ENCODE measurements at places on chromosomes 3 and 15.

DNA sequence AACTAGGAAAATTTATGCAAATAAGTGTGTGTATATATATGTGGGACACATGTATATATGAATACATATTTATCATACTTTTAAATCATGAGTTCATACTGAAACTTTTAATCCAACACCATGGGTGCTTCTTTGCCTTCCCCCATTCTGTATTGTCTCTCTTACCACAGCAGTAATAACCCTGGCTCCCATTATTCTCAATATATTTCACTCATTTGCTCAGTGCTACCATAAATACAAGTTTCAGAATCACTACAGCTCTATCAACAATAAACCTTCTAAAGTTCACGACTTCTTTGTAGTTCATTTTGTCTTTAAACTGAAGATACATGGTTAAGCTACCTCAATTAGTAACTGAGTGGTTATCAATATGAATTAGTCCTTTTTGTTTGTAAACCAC lies 82.2 kb downstream of the PCCB start:
- no peak for DNase-seq

DNA sequence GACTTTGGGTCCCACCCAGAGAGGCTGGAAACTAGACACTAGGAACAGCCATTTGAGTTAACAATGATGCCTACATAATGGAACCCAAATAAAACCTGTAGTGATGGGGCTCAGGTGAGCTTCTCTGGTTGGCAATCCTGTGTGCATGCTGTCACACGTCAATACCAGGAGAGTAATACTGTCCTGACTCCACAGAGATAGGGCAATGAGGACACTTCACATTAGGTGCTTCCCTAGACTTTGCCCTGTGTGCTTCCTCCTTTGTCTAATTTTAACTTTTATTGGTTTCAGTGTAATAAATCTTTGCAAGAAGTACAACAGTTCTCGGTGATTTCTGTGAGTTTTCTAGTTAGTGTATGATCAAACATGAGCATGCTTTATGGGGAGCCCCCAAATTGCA lies 281.8 kb upstream of the ARRDC4 start:
- no peak for DNase-seq

- no peak for DNase-seq
Measured at GRCh38 chr3:68880632-68881031, 51.7 kb downstream of the TAFA4 start.

- no peak for DNase-seq
Measured at GRCh38 chr15:27491666-27492621, 521.0 kb downstream of the GABRG3 start.

DNA sequence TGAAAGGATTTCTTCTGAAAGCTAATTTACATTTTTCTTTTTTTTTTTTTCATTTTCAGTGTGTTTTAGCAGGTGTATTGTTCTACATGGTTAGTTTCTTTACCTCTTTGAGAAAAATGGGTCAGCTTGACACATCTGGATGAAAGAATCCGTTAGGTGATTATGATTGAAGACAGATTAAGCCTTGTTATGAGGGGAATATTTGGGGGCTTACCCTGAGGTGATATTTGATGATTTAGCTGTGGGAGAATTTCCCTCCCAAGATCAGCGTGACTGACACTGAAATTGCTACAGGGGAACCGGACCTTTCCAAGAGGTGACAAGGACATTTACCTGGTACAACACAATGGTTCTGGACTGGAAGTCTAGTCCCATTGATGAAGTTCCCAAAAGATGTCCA lies 147.5 kb downstream of the NFKBIZ start:
- DNase-seq = no peak

GRCh38 chr3:161267646-161268045 lies 46.5 kb downstream of the NMD3 start:
- no peak for DNase-seq

DNA sequence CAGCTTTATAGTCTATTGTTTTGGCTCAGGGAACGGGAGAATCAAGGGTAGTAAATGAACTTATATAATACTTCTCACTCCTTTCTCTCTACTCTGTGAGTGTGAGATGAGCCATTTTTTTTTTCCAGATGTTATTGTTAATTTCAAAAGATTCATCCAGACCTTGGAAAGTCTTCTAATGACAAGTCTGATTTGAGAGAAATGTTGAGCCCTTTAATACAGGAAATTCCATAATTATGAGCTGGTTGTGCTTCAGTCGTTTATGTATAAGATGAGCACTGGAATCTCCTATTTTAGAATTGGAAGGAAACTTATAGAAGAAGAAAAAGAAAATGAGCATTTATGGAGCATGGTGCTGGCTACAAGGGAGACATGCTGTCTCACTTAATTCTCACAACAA lies 92.0 kb downstream of the FBN1 start:
- DNase-seq = no peak

GRCh38 chr3:11610044-11610671 lies 33.6 kb downstream of the VGLL4 start:
- no peak for DNase-seq

DNA sequence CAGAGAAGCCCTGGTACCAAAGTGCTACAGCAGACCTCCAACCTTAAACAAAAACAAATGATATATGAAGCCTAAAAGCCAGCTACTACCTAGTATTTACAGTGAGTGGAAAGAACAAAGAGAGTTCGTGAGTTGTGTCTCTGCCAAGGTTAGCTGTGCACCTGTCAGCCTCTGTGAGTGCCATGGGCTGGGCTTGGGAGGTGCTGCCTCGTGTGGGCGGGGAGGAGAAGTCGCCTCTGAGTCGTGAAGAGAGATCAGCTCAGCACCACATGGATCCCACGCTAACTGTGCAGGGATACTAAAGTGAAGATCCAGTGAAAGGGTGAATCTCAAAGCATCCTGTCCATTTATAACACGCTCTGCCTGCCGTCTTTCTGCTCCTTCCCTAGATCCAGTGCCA lies 101.9 kb downstream of the CHDH start:
- no peak for DNase-seq

DNA sequence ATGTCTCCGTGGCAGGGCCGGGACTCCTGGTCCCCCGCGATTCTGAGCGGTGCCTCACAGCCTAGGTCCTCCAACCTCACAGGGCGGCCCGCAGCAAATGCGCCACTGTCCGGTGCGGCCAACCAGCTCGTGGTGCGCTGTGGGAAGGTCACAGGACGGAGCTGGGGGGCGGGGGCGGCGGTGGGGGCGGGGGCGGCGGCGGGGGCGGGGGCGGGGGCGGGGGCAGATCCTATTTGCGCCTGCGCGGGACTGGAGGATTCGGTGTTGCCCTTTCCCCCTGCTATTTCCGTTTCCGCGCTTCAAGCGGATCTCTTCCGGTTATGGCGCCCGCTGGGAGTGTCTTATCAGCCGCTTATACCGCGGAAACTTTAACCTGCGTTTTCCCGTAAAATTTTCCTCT lies 106.7 kb upstream of the SNRPN start:
- no peak for DNase-seq

DNA sequence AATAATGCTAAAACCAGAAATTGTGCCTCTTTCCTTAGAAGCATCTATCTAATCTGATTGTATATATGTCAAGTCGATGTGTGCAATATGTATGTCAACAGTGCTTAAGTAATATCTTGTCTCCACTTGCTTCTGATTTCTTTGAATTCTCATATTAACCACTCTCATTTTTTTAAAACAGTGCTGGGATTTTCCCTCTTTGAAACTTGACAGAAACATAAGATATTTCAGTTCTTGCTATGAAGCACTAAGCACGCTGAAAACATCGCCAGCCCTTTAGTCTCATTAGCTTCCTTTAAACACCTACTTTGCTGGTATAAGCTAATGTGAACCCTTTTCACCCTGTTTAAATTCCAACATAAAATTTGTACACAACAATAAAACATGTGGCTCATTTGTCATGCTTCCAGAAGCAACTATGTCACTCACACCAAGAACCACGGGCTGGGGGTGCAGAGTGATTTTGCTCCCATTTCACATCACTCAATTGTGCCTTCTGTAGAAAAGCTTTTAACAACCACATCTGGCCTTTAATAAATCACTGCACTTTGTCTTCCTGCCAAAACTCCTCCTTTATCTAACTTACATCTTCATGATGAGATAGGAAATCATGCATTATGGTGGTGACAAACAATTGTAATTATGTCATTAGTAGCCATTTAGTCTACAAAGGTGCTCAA lies 185.2 kb downstream of the FOXP1 start:
- DNase-seq = no peak

- no peak for DNase-seq
Measured at GRCh38 chr3:17820275-17820674, 77.8 kb upstream of the TBC1D5 start.

DNA sequence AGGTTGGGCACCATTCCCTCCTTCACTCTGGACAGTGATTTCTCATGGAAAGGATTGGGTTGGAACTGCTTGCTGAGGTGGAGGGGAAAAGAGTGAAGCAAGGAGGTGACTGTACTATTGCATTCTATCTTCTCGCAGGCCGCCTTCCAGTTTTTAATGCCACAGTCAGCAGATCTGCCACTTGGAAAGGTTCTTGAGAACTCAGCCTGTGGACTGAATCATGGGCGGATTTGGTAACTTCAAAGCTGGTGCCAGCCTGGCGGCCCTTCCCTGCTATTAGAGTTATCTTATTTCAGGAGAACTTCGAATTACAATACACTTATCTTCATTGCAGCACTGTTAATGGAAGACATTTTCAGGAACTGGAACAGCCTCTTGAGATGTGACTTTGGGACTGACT lies 23.1 kb upstream of the SLC28A2 start:
- DNase-seq = no peak

- DNase-seq = no peak
Measured at GRCh38 chr15:48571510-48571909, 74.0 kb downstream of the FBN1 start.
